ENCODE measurements at places on chromosomes 1 and 21.

- DNase-seq = no peak
Measured at GRCh38 chr21:46622226-46622625, 13.2 kb upstream of the PRMT2 start.

DNA sequence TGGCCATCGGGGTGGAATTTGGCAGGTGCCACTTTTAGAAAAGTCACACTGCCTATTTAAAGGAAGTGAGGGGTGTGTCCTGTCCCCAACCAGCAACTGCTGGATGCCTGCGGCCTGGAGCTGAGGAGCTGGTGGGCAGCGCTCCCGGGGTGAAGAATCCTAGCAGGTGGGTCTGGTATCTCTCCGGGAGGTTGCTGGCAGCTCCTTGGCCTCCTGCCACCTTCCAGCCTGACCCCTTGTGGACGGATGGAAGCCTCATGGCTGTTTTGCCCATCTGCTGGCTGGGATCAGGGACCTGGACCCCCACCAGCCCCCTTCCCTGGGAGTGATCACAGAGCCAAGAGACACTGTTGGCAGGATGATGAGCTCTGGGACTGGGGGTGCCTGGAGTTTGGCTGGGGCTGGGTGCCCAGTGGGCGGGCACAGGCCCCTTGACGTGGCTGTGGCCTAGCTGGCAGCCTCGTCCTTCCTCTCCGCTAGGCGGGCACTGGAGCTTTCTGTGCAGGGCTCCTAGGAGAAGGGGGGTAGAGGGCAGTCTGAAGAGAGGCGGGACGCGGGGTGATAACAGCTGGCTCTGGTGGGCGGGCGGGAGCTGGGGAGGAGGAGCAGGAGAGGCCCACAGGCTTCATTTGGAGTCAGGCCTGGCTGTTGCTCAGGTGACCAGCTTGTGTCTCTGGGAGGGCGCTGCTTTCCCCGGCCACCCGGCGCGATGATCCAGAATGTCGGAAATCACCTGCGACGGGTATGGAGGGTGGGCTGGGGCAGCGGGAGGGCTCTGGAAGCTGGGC, at the start of gene ACOT11:
TSS of gene ACOT11 (plus strand) at position 628 of the 788 bp plus-strand sequence. CDS start at position 710, 82 bp downstream.
- no peak for DNase-seq

DNA sequence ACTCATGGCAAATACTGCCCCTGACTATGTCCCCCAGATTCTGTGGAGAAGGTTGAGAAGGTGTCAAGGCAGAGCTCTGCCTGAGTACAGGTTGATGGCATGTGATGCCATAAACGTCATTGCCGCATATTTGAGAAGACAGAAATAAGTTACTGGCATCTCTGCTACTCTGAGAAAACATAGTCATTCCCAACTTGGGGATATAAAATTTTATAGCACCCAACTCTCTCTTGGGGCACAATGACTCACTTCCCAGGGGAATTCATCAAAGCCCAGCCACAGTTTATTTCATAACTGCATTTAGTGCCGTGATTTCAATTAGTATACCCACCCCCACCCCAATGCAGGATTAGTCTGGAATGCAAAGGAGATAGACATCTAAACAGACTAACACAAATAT, 101.9 kb upstream of the TNR start:
- no peak for DNase-seq

- no peak for DNase-seq
Measured at GRCh38 chr1:79903321-79903720, 896.8 kb upstream of the ADGRL4 start.

- no peak for DNase-seq
Measured at GRCh38 chr1:6756457-6756856, 28.8 kb upstream of the CAMTA1 start.

- DNase-seq = no peak
Measured at GRCh38 chr21:29873908-29874307, 65.9 kb downstream of the GRIK1 start.

DNA sequence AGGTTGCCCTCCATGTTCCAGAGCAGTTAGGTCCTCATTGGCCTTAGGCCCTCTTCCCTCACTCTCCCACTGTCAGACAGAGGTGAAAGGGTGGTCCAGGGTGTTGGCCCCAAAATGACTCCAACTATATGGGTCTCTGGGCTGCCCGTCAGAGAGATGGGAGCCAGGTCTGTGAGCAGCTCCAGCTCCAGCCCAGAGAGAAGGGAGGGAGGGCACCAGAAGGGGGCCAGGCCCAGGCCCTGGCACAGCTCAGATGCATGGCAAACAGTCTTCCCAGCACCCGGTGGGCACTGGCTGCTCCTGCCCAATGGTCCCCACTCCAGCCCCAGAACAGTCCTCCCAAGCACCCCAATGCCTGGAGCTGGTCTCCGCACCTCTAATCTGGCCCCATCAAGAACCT, 2.2 kb downstream of the BCAN start:
- DNase-seq = no peak

GRCh38 chr1:204598319-204598969, 82.2 kb downstream of the MDM4 start:
- DNase-seq = no peak

DNA sequence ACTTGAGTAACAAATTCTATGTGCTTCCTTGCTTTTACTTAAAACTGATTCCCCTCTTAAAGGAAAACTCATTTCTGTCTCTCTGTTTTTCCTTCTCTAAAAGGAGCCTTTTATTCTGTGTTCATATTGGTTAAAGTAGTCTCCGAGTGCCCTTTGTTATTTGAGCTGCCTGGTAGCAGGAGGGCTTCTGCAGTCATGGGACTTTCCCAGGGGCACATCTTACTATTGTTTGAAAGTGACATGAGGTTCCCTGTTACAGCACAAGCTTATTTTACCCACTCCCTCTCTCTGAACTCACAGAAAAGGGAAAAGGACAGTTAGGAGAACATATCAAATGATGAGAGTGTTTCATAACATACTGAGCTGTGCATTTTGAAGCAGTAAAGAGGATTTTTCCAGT, 58.1 kb upstream of the ANGPTL1 start:
- DNase-seq = no peak

DNA sequence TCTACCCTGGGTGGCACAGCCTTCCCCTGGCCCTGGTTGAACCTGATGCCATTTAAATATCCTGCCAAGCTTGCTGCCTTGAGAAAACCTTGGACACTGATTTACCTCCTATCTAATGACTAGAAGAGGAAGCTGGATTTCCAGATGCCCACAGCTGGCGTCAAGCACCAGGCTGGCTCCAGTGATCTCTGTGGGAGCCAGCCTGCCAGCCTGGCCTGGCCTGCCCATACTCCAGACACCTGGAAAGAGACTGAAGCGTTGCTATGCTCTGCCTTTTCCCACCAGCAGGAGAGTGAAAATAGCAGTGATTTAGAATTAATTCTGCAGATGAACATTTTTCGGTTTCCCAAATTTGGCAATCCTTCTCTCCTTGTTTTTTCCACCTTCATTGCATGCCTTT, 11.5 kb upstream of the EIF4G3 start:
- DNase-seq = no peak

- no peak for DNase-seq
Measured at GRCh38 chr1:2158272-2158671, 36.3 kb downstream of the FAAP20 start.

DNA sequence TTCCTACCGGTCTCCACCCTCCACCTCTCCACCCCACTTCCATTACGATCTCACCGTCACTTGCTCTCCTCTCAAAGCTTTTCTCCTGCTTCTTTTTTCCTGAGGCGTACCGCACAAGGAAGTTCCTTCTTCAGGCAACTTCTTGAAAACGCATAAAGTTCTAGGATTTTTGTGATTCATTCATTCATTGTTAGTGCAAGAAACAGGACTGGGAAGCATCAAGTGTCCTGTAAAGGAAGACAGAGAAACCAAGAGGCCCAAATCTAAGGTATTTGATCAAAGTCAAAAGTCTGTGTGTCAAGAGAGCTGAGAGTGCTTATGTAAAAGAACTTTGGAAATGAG, 1.3 kb upstream of the RCC2 start:
- no peak for DNase-seq

DNA sequence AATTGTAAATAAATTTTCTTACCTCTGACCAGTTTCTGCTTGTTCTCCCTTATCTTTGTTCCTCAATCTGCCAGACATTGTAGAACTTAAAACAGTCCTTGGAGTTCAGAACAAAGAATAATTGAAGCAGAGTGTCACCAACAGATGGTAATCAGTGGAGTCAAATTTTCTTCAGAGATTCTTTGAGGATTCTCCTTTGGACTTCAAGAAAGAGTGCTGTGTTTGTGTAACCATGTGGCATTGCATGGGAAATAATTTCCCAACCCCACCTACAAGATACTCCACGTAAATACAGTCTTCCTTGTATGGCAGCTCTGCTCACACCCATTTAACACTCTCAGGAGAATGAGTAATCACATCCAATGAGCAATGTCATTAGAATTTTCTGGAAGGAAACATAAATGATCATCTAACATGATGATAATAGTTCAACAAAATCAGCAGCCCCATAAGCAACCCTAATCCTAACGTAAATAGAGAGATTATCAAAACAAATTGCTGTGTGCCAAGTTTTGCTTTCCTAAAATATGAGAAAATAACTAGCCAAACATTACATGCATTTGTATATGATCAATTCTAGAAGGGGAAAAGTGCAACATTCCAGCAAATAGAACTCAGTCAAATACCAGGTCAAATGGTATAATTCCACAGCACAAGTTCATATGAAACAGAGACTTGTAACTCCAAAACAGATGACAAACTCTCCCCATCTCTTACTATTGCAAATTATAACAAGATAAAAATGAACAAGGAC, 6.9 kb upstream of the DENND1B start:
- no peak for DNase-seq

DNA sequence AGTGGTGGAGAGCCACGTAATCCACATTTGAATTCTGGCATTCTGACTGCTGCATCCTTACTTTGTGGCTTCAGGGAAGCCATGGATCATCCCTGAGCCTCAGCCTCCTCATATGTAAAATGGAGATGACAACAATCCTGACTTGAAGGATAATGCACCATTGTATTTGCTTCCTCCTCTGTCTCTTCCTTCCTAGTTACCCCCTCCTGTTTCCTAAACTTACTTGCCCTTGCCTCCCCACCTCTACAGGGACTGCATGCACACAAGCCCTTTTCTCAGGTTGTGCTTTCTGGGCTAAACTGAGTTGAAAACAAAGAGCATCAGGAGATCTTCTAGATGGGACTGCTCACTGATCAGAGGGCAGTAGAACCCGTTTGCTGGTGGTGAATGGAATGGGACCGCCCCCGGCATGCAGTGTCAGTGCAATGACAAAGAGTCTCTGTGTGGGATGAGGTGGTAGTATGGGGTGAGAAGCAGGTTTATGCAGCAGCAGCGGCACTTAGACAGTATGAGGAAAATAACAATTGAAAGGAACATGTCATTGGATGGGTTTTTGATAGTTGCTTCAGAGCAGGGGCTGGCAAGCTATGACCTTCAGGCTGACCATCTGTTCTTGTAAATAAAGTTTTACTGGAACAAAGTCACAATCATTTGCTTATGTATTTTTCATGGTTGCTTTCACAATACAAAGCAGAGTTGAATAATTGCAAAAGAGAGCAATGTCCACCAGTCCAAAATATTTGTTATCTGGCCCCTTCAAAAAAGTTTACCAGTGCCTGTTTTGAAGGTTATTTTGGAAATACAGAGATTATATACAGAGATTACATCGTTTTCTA, 6.1 kb upstream of the ADAMTS1 start:
- no peak for DNase-seq

DNA sequence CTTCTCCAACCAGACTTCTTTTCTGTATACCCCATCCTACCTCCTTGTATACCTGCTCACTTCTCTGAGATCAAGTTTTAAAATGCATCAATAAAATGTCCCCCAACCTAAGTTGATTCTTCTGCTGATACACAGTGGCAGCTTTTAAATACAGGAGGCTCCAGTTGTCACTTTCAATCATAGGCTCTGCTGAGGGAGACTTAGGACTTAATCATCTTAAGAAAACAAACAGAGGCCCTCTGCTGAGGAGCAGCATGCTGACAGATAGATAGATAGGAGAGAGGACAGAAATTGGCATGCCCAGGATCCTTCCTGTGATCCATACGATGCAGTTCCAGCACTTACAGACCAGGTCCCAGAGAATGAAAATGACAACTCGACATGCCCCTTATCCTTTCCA, 311.0 kb upstream of the PROX1 start:
- no peak for DNase-seq

DNA sequence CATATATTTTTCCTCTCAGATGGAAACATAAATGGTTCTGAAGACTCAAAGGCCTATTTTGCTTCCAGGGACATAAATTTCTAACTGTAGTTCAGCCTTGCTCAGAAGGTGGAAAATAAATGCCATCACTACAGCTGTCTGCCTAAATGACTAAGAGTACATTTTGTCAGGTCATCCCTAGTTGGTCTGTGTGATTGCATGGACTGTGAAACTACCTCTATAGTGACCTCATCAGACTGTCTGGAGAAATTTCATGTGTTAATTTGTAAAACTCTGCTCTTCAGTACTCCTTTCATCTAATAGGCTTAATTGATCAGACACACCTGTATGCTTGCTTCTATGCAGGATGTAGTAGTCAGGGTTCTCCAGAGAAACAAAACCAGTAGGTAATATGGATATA, 886.9 kb downstream of the AMY1C start:
- DNase-seq = no peak

DNA sequence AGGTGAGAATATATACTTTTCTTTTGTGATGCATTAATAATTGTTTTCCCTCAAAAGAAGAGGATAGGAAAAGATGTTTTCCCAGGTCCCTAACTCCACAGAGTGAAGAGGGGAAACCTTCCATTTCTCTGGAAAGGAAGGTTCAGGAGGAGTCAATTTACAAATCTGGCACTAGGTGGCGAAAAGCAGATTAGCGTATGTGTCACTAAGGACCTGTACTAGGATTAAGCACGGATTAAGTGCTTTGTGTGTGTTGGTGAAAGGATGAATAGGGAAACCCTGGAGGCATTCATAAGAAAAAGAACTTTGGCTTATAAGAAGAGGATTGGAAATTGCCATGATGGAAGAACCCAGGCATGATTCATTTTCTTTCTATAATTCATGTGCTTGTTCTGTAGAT, 410.1 kb upstream of the PLXNA2 start:
- no peak for DNase-seq

Data from SJSA1 (cell line).